ENCODE measurements at places on chromosomes 11 and 22.

DNA sequence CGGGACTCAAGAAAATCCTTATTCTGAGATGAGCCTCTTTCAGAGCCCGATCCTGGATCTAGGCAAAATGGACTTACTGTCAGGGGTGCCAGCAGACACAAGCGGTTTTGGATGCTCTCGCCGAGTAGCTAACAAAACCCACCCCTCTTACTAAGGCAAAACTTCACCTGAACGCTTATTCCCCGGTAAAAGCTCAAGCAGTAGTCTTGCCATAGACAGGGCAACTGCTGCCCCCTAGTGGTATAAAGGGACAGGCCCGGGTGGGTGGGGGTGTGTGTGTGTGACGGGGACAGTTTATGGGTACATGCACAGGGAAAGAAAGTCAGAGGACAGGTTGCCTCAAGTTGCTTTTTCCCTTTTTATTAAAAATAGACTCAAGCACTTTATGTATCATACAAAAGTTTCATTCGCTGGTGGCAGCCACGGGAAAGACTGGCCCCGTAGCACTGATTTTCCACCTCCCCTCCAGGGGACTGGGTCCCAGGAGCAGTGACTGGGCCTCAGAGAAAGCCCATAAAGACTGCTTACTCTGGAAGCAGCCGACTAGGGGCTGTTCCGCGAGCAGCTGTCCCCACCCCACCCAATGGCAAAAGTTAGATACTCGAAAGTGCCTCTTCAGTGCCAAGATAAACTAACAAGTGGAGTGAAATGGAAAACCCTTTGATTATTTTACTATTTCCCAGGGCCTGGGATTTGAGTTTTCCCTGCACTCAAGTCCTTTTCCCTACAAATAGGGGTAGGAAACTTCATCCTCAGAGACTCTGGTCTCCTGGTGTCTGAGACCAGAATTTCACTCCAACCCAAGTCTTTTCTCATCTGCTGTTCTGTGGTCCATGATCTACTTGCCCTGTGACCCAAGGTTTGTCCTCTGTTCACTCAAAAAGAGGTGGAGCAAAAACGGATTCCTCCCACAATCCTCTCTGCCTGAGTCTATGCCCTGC, 4.7 kb downstream of the YPEL4 start:
- peak; percentile 73 for DNase-seq

- DNase-seq = no peak
Observed at GRCh38 chr11:11425806-11426205, 72.8 kb upstream of the CSNK2A3 start.

DNA sequence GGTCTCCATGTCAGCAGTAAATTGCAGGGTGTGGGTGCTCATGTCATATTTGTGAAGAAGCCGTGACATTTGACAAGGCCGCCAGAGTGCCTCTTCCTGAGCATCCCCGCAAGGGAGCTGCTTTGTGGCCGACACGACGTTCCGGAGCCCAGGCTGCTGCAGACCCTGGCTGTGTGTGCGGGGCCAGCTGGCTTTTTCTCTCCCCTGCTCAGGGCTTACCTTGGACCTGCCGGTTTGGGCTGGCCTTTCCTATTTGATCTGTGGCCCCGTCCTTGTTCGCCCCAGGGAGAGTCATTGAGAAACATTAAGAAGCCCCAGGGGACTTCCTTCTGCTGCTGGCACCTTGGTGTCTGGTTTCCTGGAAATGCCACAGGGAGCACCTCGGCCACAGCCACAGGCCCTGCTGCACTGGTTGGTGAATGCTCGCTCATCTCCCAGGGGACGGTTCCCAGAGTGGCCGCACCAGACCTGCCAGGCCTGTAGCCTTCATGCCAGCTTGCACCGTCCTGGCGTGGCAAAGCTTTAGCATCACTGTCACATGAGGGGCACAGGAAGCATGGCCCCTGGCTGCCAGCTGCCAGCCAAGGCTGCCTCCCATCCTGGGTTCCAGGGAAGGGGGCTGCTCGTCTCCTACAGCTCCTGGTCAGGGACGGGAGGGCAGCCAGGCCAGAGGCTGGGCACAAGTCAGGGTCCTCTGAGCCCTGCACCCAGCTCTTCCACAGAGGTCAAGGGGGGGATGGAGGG, 5.4 kb downstream of the GRK2 start:
- DNase-seq = no peak

GRCh38 chr22:39634530-39635405, 64.2 kb downstream of the CACNA1I start:
- DNase-seq = peak; percentile 88

GRCh38 chr11:125329786-125330185, 165.2 kb downstream of the PKNOX2 start:
- DNase-seq = no peak

GRCh38 chr11:60242740-60243239, at the start of gene MS4A4E:
Gene MS4A4E, minus strand, starts transcription at chr11:60243137. Its CDS starts 13,082 bp downstream, at chr11:60230055.
- no peak for DNase-seq

- DNase-seq = no peak
Observed at GRCh38 chr11:116126562-116126961, 622.3 kb upstream of the CADM1 start.

DNA sequence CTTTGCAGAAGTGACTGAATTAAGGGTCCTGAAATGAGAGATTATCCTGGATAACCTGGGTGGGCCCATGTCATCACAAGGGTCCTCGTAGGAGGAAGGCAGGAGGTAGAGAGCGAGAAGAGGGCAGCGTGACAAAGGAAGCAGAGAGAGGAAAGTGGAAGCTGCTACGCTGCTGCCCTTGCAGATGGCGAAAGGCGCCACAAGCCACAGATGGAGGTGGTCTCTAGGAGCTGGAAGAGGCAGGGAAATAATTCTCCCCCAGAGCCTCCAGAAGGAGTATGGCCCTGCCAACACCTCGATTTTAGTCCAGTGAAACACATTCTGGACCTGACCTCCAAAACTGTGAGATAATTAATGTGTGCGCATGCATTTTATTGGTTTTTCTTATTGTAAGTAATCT, 13.4 kb downstream of the TMEM184B start:
- no peak for DNase-seq

DNA sequence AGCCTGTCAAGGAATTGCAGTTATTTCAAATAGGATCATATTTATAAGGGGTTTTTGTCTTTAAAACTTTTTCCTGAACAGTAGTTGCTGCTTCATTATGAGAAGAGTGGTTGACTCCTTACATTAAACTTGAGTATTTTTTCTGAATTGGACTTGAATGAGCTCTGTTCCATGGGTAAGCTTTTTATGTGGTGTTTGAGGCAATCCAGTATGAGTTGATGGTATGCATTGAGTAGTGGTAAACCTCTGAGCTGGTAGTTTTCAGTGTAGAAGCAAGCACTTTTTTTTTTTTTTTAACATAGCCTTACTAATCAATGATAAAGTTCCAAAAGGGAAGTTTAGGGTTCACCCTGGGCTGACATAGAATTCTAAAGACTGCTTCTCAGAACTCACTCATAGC, 3.4 kb downstream of the KMT2A start:
- no peak for DNase-seq

DNA sequence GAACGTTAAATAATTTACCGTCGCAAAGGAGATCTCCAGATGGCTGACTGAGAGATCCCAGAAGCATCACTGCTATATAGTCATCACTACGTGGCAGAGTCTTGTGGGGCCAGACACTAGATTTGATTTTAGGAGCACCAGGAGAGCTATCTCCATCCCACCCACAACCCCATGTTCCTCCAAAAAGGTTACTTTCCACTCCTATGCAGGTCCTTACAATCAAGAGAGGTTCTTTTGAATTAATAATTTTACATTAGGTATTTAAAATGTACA, 19.4 kb downstream of the GUCY1A2 start:
- DNase-seq = no peak

DNA sequence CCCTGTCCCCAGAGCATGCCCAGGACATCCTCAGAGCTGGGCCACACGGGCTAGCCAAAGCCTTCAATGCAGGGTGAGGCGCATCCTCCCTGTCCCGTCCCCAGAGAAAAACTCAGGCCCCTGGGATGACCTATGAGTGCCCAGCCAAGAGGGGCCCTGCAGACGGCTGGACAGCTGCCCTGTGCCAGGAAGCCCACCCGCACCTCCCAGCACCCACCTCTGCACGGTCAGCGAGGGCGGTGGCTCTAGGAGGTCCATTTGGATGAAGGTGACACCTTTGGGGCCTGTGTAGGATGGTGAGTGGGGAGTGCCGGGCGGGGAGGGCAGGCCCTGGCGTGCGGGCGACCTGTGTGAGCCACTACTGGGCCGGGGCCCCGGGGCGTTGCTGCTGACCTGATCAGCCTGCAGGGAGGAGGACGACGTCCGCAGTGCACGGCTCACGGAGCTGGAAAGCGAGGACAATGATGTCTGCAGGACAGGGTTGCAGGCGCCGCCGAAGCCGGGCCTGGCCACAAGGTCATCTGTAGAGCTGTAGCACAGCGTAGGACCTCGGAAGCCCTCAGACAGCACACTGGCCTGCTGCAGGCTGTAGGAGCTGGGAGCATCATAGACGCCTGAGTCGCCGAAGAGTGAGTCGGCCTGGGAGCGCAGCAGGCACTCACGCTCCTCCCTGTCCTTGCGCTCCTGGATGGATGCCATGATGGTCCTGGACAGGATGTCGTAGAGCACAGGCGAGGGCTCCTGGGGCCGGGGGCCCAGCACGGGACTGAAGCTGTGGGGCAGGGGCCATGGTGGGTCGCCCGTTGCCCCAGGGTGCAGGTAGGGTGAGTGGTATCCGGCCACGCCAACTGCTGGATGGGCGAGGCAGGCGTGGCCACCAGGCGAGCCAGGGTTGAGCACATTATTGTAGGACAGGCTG, 180.5 kb downstream of the IGLL1 start:
- DNase-seq = no peak

GRCh38 chr22:36563001-36563400, 34.0 kb upstream of the EIF3D start:
- no peak for DNase-seq

GRCh38 chr11:46127150-46127638, 5.9 kb upstream of the PHF21A start:
- DNase-seq = peak; percentile 27

DNA sequence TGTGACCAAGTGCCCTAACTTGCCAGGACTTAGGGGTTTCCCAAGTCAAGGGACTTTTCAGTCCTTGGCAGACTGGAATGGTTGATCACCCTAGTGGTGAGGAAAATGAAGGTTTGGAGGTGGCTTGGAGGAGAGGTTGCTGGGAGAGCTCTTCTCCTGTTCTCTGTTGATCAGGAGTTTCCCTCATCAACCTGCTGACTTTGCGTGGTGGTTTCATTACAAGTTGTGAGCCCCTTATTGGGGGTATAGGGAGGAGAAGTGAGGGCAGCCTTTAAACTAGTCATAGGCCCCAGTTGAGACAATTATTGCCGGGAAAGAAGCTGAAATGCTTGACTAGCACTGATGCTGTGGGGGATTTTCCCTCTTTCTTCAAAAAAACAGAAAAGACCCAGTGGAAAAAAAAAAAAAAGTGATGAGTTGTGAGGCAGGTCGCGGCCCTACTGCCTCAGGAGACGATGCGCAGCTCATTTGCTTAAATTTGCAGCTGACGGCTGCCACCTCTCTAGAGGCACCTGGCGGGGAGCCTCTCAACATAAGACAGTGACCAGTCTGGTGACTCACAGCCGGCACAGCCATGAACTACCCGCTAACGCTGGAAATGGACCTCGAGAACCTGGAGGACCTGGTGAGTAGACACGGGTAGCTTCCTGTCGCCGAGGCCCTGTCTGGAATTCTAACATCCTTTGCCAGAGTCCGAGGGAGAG, at the start of gene CXCR5:
Gene CXCR5, plus strand, starts transcription at position 525 of the 704 bp plus-strand sequence. Its CDS starts 50 bp downstream, at position 575.
- no peak for DNase-seq

GRCh38 chr11:72190631-72191071, 1.3 kb upstream of the FOLR1 start:
- no peak for DNase-seq

- peak; percentile 47 for DNase-seq
Observed at GRCh38 chr22:31284281-31285155, 7.8 kb downstream of the PIK3IP1 start.

GRCh38 chr11:69186316-69187260, 30.9 kb downstream of the SMIM38 start:
- DNase-seq = no peak

DNA sequence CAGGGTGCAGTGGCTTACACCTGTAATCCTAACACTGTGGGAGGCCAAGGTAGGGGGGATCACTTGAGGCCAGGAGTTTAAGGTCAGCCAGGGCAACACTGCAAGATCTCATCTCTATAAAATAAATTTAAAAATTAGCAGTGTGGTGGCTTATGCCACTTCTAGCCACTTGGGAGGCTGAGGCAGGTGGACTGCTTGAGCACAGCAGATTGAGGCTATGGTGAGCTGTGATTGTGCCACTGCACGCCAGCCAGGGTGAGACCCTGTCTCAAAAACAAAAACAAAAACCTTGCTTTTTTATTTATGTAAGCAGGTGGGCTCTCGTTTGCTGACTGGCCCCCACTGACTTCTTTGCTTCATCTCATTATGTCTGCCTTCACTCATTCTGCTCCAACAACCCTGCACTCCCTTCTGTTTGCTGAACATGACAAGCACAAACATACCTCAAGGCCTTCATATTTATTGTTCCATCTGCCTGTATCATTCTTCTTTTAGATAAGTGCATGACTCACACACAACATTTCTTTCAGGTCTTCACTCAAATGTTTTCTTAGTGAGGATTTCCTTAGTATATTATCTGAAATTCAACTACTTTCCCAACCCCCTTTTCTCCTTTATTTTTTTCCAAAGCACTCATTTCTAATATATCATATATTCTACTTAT, 32.4 kb upstream of the CLNS1A start:
- DNase-seq = peak; percentile 1

All from lung microvascular endothelial cell (primary cell).